Fibroblast of lung (primary cell): ENCODE measurements at places on chromosomes 3 and 15.

DNA sequence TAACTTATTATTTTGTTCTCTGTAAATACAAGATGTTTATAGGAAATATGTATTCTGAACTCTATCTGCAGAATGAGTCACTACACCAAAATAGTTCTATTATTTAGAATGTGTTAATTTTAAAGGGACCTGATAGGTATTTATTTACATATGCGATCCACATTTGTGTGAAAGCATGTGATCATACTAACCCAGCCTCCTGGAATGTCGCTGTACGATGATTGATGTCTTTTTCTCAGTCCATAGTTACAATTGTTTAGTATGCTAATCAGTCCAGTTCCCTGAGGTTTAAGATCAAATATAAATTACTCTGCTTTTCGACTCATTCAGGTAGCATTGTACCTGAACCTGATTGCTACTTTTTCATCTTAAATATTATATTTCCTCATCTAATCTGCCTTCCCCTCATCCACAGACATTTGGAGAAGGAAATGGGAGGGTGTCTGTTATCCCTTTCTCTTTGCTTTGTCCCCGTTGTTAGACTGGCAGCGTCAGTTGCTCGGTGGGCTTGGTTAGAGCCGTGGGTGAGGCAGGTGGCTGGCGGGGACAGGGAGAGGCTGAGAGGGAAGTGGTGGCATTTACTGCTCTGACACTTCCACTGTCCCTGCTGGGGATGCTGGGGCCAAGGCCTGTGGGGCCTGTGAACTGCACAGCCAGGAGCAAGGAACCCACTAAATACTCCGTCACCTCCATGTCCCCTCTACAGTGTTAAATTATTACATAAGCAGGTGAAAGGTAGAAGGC is 27.8 kb upstream of the NR2E3 start:
- no peak for DNase-seq

- DNase-seq = no peak
These were observed 32.0 kb upstream of the TCF12 start for GRCh38 chr15:56886363-56886931.

DNA sequence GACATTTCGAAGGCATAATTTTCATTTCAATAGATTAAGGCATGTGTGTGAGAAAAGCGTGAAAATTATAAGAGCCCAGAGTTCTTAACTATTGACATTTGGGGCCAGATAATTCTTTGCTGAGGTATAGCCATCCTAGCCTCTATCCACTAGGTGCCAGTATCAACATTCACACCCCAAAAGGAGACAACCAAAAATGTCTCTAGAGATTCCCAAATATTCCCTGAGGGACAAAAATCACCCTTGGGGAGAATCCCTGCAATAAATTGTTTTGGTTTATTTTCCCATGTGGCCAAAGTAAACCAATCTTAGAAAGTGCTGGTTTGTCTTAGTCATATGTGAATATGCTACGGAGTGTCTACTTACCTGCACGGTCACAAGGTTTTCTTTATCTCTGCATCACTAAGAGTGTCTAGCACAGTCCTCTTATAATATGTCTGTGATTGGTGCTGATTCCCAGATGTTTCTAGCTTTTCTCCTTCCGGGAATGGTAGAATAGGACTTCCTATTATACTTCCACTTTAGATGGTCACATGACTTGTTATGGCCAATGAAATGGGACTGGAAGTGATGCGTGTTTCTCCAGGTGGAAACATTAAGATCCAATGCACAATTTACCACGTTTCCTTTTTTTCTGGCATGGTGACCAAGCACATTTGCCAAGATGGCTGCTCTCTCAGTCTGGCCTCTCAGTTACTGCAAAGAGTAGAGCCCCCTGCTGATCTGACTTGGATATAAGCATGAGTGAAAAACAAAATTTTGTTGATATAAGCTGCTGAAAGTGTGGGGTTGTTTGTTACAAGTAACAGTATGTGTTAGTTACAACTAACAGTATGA is 8.0 kb upstream of the KBTBD8 start:
- DNase-seq = peak; percentile 3

DNA sequence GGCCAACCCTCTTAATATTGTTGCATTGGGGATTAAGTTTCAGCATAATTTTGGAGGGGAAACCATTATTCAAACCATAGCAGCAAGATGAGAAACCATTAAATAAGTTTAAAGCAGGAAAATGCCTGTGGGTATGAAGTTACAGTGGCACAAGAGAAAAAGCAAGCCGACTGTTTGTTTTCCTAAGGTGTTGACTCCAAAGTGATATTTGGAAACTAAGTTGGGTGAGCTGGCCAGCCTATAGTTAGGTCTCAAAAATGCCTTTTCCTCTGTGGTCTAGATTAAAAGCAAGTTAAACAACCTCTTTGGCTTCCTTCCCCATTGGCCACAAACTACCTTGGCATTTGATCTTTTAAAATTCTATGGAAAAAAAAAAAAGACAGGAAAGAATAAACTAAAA is 419.8 kb upstream of the AZI2 start:
- DNase-seq = no peak

DNA sequence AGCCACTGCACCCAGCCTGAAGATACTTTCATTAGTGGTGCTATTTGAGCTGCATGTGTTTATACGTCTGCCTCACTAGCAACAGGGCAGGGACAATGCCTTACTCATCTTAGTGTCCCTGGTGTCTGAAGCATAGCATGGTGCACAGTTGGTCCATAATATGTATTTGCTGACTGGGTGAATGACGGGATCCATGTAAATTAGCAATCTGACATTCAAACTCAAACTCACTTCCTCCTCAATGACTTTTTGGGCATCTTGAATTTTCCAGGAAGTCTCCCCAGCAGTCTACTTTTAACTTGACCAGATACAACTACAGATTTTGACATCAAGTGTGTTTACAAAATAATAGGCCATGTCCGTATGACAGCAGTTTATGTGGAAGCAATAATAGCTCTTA is 3.0 kb upstream of the LDHAL6B start:
- DNase-seq = no peak

GRCh38 chr3:31955581-31955980 is 25.5 kb downstream of the OSBPL10 start:
- DNase-seq = no peak
